Ascending aorta (tissue), 2 donors: ENCODE measurements at places on chromosomes 3 and 15.
A peak's percentile ranks its signal among the peaks of the same experiment; 100 is the strongest.

DNA sequence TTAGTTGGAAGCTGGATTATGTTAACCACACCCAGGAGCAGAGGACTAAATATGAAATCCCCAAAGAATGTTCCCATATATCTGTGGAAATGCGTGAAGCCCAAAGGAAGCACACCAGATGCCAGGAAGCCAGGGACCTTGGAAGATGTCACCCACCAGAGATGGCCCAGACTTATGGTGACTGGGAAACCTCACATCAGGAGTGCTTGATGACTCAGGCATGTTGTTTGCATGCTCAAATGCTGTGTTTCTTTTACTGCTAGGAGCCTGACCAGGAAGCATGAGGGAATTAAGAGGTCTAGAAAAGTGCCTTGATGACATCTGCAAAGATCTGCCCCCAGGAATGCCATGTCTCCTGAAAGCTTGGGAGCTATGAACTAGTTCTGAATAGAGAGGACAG lies 109.0 kb upstream of the SLC2A2 start:
- no peak for DNase-seq

GRCh38 chr3:197711973-197712707 lies 24.6 kb downstream of the RUBCN start:
- peak; percentile 79 for DNase-seq

- no peak for DNase-seq
Measured at GRCh38 chr15:92749946-92750345, 94.4 kb upstream of the FAM174B start.

DNA sequence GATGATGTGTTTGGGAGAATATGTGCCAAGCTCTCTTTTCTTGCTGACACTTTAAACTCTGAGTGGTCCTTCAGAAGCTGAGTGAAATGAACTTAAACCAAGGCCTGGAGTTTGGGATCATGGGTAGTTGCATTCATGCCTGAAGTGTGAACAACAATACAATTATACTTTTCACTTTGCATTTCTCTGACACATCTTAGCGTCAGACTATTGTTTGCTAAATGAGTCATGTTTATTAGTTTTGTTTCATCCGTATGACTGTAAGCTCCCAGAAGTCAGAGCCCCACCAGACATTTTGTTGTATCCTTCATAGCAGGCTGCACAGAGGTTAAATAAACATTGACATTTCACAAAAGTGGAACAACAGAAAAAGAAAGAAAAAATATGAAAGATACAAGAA lies 542.6 kb downstream of the TUSC7 start:
- DNase-seq: no peak

GRCh38 chr15:62452026-62452425 lies 286.9 kb upstream of the C2CD4B start:
- DNase-seq: no peak

DNA sequence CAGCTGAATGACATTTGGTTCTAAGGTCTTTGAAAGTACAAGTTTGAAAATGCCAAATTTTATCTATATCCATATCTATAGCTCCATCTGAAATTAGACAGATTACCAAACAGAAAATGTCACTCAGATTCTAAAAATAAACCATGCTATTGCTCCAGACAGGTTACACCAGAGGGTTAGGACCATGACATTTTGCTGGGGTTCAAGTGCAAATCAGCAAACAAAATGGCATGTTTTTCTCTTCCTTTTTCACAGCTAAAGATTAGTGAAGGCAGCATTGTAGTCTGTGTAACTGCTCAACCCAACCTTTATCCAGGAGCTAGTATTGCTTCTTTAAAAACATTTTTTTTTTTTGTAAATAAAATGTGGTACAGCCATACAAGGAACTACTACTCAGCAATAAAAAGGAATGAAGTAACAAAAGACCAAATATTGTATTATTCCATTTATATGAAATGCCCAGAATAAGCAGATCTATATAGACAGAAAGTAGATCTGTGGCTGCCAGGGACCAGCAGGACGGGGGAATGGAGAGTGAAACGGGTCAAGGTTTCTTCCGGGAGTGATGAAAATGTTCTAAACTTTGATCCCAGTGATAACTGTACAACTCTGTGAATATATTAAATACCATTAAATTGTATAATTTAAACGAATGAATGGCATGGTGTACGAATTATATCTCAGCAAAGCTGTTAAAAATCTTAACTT lies 18.2 kb downstream of the VGLL4 start:
- no peak for DNase-seq

DNA sequence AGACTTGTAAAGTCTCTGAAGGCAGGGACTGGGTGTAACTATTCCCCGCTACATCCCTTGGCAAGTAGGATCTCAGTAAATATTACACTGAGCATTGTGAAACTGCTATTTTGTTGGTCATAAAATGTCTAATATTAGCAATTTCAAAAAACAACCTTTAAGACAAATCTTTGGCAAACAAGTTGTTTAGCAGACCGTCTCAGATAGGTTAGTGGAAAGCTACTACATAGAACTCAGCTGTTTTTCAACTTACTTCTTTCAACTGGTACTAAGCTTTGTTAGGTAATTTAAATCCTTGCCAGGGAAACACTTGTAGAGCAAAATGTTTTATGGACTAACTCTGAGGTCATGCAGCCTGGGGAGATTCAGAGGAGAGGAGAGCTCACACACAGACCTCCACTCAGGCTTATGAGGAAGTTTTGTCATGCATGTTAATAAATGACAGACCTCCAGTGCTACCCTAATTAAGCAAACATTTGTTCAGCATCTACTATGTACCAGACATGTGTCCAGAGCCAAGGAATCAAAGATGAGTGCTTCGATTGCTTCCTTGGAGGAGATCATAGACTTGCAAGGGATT lies 61.6 kb upstream of the STAC start:
- no peak for DNase-seq

GRCh38 chr3:56076746-56077145 lies 391.5 kb downstream of the ERC2 start:
- DNase-seq: no peak

DNA sequence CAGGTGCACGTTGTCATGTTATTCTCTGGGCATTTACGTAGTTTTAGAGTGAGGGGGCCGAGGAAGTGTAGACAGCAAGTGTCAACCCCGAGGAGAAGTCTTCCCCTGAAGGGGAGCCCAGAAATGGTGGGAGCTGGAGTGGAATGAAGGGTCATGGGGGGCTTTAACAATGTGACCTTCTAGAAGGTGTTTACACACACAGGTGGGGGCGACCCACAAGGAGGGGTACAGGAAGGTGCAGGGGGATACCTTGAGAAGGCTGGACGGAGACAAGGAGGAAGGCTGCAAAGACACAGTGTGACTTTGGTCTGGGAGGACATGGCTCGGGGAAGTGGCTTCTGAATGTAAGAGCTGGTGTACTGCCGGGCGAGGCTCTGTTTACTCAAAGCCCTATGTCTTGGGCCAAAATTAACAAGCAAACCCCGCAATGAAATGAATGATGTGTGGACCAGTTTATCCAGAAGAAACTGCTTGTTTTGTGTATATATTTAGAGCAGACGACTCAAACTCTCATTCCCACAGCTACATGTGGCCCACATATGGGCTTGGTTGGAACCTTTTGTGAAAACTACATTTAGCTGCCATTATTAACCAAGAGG lies 18.7 kb downstream of the TRPM1 start:
- DNase-seq: no peak

GRCh38 chr3:10957976-10958749 lies 34.4 kb upstream of the SLC6A1 start:
- no peak for DNase-seq
